ENCODE measurements at places on chromosomes 12 and 14. TPM values are rescaled to one million over a fixed set of nuclear protein-coding genes. Genes with fewer than 3 reads are reported as not detected.

DNA sequence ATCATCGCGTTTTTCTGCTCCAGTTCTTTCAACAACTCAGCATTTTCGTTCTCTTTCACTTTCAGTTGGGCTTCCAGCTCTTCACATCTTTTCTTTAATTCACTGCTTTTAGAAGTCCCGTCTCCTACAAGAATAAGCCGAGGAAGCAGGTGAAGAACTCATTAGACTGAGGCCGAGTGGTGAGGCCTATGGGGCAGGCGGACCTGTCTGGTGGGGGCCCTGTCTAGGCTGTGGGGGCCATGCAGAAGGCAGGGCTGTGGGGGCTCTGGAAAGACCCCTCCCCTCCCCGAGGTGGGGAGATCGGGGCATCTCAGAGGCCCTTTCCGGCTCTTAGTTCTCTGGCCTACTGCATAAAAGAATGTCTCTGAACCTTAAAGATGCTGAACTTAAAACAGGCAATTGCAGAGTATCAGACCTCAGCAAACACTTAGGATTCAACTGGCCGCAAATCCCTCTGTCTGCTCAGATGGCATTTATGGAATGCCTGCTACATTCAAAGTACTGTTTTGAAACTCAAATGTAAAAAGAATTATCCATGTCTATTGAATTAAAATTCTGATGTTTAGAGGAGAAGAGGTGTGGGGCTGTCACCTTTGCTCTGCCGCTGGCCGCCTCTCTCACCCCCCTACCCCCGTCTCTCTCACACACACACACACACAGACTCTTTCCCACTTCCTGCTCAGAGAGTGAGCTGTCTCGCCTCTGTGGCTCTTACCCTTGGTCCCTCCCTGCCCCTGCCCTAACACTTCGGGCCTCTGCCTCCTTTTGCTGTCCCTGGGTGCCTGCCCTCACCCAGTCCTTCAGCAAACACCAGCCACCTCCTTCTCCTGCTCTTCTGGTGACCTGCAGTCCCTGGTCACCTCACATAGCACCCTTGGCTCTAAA is 34.7 kb downstream of the CCDC92 start:
- no peak for DNase-seq

DNA sequence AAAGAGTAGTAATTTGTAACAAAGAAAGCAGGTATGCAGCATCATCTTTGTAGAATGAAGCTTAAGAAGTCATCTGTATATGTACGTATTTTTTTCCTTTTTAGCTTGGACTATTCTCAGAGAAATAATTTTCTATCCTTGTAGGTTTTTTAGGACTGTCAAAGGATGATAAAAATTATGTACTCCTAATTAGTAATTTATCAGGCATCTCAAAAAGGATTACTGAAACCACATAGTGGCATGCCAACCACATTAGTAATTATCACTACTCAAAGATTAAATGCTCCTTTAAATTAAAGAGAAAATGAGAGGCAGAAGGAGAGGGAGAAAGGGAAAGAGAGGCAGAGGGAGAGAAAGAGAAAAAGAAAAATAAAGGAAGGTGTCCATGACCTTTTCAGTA is 17.3 kb downstream of the TTC8 start:
- no peak for DNase-seq

DNA sequence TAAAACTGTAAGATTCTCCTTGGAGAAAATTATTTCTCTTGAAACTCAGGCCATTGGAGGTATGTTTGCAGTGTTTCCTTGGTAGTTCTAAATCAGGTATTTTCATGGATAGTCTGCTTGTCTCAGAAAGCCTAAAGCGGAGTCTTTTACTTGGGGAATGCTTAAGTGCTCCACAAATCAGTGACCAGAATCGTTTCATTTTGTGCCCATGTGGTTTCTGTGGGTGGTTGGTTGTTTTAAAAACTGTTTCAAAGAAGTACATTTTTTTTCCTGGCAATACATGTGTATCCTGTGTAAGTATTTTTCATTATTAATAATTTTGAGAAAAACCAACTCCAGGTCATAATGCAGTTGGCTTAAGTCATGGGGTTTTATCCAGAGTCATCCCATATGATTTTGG is 33.6 kb downstream of the CCDC91 start:
- no peak for DNase-seq

DNA sequence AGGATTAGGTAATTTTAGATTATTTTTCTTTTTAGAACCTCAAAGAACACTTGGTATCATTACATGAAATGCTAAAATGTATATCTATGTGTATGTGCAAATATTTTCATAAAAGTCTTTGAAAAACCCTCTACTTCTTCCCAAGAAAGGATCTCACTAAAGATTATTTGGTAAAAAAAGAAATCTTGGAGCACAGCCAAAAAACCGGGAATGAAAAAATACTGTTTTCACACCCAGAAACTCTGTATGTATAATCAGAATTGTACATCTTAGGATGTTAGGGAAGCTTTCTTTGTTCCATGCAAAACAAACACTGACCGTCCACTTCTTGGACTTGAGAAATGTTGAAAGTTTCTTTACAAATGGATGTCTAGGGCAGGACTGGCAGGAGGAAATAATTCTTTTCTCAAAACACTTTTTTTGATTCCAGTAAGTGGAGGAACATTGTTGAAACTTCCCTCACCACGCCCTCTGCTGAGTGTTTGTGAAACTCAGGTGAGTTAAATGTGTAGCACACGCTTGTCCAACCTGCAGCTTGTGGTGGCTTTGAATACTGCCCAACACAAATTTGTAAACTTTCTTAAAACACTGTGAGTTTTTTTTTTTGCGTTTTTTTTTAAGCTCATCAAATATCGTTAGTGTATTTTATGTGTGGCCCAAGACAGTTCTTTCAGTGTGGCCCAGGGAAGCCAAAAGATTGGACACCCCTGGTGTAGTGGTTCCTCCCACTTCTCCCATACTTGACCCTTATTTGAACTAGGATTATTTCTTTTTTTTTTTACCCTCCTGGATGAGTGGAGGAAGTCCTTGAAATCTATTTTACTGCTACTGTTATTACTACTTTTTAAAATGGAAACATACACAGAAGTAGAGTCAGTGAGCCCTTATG is 26.6 kb downstream of the FBXO34 start:
- no peak for DNase-seq

GRCh38 chr14:65255029-65255545 is 152.8 kb upstream of the MAX start:
- DNase-seq = peak; percentile 33

ZFHX2 gene
- 1.4 TPM for polyA plus RNA-seq

- DNase-seq = no peak
Observed at GRCh38 chr12:90226211-90226610, 517.6 kb upstream of the ATP2B1 start.

- no peak for DNase-seq
Observed at GRCh38 chr12:12713932-12714275, 3.3 kb upstream of the CDKN1B start.

DNA sequence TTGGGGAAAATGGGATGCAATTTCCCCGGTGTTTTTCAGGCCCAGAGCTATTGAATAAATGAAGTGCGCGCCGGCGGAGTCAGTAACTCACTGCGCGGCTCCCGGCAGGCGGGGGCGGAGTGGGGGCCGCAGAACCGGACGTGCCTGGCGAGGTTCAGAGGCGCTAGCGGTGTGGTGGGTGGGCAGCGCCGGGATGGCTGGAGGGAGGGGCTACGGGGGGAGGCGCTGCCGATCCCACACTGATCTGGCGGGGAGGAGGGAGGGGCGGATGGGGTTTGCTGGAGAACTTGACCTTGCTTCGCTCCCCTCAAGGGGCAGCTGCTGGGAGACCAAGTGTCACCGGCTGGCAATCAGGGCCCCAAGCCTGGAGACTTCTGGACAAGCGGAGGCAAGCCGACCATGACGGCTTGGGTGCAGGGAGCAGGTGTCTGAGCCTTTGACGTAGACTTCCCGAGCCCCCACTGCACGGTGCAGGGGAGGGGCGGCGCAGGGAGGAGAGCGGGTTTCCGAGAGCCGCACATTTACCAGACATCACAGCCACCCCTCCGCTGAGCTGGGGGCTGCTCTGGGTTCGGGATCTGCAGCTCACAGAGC is 174.1 kb upstream of the RTL1 start:
- DNase-seq = peak; percentile 70

SLC25A21 gene
- 1.8 TPM for polyA plus RNA-seq

KRT86 gene
- polyA plus RNA-seq = 0.23 TPM

PPP4R4 gene
- polyA plus RNA-seq = 0.40 TPM

TRPV4 gene
- 1.0 TPM for polyA plus RNA-seq

ATL1 gene
- 7.6 TPM for polyA plus RNA-seq

- no peak for DNase-seq
Observed at GRCh38 chr12:106269150-106269771, 21.4 kb upstream of the CKAP4 start.

- DNase-seq = no peak
Observed at GRCh38 chr14:63901434-63902085, 48.8 kb downstream of the SYNE2 start.

- no peak for DNase-seq
Observed at GRCh38 chr14:78535041-78535440, 364.9 kb downstream of the NRXN3 start.

GRCh38 chr12:93079976-93080375 is 150.9 kb upstream of the EEA1 start:
- DNase-seq = no peak

TMTC2 gene
- 26.3 TPM for polyA plus RNA-seq

CMA1 gene
- not detected for polyA plus RNA-seq

CD163 gene
- polyA plus RNA-seq = 16.2 TPM

KLRB1 gene
- 0.75 TPM for polyA plus RNA-seq

MFAP5 gene
- polyA plus RNA-seq = 189 TPM

LHX5 gene
- not detected for polyA plus RNA-seq

DNA sequence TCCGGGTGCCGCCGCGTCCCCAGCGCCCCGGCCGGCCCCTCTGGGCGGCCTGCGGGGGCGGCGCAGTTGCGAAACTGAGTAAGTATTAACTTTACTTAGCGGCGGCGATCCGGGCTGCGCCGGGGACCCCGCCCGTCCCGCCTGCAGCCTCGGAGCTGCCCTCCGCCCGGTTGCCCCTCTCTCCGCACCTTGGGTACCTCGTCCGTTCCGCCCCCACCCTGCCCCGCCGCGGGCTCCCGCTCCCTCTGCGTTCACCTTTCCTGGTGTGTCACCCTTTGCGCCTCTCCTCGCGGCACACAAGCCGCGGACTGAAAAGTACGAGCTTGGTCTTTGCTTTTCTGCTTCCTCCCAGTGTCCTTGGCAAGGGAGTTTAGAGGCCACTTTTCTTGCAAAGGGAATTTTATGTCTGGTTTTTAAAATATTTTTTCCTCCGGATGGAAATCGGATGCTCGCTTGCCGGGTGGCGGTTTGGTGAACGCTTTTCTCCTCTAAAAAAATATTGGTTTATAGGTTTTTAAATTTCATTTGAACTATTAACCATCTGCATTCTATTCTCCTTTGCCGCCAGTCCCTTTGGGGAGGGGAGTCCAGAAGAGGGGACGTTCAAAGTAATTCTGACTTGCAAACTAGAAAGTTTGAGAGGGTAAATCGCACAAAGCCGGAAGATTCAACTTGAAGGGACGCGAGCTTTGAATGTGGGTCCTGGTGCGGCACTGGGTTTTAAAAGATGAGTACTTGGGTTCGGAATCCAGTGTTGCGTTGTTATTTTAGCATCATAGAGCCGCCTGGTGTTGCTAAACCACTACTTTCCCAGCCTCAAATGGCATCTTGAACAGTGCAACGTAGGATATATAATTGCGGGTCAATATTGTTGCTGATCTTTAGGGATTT is 834 bp downstream of the RASSF8 start:
- peak; percentile 70 for DNase-seq

OR6C2 gene
- polyA plus RNA-seq = not detected

DNA sequence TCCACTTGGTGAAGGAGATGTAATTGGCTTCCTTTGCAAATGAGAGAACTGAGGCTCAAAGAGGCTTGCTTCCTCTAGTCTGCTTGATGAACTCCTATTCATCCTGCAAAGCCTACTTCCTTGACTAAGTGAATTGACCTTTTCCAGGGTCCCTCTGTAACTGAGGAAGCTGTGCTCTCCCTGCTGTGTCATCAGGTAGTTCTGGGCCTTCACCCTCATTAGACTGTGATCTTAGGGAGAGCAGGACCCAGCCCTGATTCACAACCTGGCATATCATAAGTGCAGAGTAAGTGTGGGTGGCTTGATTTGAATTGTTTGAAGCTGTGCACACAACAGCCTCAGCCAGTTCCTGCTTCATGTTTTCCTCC is 16.3 kb downstream of the ASB2 start:
- no peak for DNase-seq

DNA sequence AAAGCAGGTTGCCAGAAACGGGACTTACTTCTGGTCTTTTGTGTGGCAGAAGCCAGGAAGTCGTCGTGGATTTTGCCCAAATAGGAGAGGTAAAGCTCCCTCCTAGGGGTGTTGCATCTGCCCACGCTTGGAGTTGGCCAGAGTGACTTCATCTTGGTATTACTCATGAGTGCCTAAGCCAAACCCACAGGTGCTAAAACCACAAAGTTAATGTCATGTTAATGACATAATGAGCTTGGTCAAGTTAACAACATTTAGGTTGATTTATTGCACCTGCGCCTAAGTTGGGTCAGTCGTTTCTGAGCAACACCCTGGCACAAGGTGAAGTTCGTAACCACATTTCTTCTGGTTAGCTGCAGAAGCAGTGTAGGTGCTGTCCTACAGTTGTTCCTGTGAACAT is 225.2 kb downstream of the FUT8 start:
- DNase-seq = no peak

DNA sequence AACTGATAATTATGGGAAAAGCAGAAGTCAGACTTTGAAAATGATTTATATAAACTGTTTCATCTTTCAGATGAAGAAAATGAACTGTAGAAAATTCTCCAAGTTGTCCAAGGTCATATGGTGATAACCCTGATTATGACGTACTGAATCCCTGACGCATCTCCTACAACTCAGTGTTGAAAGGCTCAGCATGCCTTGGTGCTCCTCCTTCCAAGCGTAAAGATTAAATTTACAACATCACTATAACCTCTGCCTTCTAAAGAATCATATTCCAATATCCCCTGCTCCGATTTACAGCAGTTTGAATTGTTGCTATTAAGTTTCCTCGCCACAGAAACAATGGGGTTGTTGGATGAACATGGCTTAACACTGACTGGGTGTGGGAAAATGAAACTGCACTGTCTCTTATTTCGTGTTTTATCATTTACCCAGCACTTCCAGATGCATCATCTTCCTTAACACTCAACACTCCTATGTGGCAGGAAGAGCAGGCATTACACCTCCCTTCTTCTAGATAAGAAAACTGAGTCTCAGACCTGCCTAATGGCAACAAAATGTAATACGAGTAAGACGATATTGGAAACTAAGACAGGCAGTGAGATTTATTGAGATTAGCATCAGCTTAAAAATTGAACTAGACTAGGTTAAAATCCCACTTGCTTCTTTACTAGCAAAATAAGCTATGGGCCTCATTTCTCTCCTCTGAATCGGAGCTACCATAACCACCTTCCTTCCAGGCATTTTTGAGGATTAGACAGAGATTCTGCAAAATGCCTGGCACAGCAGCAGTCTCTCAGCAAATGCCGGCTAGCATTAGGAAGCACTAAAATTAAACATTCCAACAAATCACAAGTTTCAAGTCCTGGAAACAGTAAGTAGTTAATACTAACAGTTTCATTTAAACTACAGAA is 74.2 kb downstream of the PPM1H start:
- DNase-seq = no peak

- peak; percentile 46 for DNase-seq
Observed at GRCh38 chr12:79886917-79887519, 47.9 kb downstream of the PPP1R12A start.

FAR2 gene
- 15.9 TPM for polyA plus RNA-seq

- DNase-seq = no peak
Observed at GRCh38 chr12:50073206-50073605, 11.9 kb upstream of the SMARCD1 start.
